Naive thymus-derived CD8-positive, alpha-beta T cell (primary cell): ENCODE measurements at places on chromosomes 7 and 10.

DNA sequence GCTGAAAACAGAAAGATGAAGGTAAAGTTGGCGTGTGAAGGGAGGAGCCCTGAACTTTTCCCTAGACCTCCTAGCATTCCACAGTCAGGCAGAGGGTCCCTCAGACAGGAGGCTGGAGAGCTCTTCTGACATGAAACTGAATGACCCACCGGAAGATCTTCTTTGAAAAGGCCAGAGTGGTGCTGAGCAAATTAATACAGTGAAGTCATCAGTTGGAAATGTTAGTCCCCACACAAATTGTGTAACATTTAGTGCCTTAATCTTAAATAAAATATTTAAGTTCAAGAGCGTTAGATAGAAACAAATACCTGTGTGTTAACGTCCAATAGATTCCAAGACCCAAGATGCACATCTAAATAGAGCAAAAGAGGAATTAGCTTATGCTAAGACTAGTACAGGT lies 49.0 kb upstream of the WNT16 start:
- no peak for DNase-seq

DNA sequence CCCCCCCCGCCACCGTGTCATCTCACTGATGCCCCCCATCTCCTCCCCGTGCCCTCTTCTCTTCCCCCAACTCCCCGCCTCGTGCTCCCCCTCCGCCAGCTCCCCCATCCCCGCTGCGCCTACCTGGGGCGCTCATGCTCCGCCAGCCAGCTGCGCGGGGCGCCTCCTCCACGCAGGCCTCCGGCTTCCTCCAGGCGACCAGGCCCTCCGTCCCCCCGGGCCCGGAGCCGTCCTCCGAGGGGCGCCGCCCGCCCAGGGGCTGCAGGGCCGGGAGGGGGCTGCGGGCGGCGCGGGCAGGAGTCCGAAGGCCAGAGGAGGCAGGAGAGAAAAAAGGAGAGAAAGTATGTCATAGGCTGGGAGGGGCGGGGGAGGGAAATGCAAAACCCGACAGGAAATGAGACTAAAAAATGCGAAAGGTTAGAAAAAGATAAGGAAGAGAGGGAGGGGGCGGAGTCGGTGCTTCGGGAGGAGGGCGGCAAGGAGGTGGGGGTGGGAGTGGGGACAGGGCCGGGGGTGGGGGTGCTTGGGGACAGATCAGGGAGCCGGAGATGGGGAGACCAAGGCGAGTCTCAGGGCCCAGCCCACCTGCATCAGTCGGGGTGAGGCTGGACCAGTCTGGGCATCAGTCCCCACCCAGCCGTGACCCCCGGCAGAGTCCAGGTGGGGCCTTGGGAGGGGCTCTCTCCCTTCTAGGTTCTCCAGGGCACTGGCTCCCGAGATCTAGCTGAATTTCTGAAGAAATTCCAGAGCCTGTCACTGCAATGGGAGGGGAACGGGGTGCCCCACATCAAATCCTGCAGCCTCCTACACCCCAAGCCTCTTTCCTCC lies at the start of gene CARD11:
CARD11 (minus strand) TSS at position 324 of the 828 bp plus-strand sequence. CDS start 85,361 bp downstream, outside the sequence.
- DNase-seq: peak; percentile 63

DNA sequence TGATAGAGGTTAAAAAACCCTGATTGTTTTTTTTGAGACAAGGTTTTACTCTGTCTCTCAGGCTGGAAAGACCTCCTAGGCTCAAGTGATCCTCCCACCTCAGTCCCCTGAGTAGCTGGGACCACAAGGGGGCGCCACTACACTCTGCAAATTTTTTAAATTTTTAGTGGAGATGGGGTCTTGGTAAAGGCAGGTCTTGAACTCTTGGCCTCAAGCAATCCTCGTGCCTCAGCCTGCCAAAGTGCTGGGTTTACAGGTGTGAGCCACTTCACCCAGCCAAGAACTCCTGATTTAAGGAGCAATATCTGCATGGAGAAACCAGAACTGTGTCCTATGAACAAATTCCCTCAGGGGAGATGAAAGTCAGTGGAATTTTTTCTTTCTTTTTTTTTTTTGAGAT lies 7.3 kb upstream of the KLHDC10 start:
- peak; percentile 67 for DNase-seq

DNA sequence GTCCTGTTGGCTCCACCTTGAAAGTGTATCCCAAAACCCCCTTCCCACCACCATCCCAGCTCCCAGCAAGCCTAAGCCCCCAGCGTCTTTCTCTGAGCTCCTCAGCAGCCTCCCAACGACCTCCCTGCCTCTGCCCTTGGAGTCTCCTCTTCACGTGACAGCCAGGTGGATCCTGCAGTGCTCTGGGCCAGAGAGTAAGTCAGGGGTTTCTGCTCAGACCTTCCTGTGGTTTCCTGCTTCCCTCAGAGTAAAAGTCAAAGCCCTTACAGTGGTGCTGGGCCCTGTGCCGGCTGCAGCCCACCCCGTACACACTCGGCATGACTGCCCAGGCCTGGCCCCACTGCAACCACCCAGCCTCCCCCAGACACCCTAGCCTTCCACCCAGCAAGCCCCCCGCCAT lies 51.9 kb downstream of the OAT start:
- DNase-seq: no peak

- DNase-seq: no peak
Measured at GRCh38 chr7:38539477-38540081, 91.6 kb downstream of the AMPH start.

- DNase-seq: no peak
Measured at GRCh38 chr7:153523320-153524015, 528.7 kb upstream of the DPP6 start.

DNA sequence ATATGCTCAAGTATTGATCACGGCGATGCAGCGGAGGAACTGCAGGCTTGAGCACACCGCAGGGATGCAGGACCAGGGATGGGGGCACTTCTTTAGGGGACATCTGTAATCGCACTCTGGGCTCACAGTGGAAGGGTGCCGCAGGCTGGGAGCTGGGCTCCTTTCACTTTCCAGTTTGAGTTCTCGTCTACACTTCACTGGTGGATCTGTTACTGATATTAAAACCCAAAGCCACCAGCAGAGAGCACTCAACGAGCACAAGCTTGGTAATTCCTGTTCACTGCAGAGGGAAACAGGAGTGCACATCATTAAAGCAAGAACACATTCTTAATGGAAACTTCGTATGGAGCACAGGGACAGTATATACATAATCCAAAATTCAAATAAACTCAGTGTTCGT lies 91.3 kb downstream of the PARD3 start:
- DNase-seq: no peak

DNA sequence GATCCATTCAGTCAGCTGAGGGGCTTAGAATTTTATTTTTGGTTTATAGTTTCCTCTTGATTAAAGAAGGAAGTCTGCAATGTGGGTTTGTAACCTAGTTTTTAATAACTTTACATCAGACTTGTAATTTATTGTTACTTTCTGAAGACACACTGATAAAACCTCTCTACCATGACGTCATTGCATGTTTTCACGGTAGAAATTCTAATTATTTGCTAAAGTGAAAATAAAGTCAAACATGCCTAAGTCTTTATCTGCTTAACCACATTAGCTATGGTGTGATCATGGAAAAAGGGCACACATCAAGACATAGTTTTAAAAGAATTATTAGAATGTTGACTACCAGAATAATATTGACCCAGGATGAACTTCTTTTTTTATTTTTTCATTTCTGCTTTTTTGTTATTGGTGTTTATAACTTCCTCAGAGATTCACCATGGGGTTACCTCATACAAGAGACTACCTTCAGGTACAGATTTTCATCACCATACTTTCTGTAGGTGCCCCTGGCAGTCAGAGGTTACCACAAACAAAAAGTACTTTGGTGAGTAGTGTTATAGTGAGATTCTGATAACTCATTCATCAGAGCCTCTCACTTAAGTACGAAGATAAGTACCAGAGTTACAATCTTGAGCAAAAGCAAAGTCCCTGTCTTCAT lies 7.0 kb upstream of the PANK1 start:
- no peak for DNase-seq

DNA sequence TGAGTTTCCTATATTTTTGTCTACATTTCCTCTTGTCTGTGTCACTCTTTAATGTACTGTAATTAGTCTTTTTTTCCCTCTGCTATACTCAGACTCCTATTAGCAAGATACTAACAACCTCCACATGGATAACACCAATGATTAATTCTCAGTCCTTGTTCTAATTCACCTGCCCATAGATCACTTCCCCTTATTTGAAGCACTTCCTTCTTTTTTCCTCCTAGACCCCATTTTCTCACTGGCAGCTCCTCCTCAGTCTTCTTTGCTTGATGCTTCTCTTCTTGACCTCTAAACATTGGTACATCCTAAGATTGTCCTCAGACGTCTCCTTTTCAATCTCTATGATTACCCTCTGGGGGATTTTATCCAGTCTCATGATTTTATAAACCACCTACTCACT lies 98.2 kb upstream of the IMMP2L start:
- DNase-seq: no peak

DNA sequence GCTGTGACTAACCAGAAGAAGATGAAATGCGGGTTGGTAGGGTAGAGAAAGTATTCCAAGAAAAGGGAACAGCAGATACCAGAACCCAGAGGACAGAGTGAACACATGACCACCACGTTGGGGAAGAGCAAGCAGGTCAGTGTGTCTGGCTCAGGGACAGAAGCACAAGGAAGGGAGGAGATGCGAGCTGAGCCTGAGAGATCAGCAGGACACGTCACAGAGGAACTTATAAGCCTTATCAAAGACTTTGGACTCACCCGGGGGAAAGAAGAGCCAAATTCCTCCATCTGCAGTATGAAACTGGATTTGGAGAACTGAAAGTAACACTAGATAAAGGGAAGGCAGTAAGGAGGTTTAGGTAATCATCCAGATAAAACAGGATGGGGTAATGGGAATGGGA lies 232.1 kb upstream of the NPVF start:
- no peak for DNase-seq
